ENCODE measurements at places on chromosomes 7 and 10.

GRCh38 chr7:143459359-143459758, 16.1 kb downstream of the TAS2R60 start:
- no peak for DNase-seq

GRCh38 chr10:49690698-49691356, 11.4 kb downstream of the C10orf53 start:
- no peak for DNase-seq

GRCh38 chr10:82068501-82068900, 193.5 kb downstream of the NRG3 start:
- DNase-seq: no peak

DNA sequence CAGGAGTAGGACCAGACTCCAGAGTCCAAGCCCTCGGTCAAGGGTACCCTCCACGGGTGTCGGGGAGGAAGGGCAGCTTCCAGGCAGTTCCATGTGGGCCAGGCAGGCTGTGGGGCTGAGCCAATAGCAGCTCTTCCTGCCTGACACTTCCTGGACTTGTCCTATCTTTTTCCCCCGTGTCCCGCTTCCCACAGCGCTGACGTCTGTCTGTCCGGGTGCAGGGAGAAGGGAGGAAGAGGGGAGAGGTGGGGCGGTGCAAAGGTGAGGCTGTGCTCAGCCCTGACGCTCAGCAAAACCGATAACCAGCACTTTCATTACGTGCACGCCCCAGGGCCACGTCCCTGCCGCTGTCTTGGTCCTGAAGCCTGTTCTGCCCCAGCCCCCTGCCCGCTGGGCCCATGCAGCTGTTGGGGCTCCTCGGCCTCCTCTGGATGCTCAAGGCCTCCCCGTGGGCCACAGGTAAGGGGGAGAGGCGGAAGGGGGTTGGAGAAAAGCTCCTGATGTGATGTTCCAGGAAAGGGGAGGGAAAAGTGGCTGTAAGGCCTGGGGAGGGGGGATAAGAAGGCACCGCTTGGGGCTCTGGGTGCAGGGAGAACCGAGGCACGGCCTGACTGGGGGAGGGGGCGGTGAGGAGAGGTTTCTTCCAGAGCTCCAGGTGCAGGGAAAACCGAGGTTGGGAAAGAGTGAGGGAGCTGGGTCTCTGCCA, at the start of gene MUC3A:
Gene MUC3A, plus strand, starts transcription at position 308 of the 706 bp plus-strand sequence. Its CDS starts 91 bp downstream, at position 399.
- no peak for DNase-seq

DNA sequence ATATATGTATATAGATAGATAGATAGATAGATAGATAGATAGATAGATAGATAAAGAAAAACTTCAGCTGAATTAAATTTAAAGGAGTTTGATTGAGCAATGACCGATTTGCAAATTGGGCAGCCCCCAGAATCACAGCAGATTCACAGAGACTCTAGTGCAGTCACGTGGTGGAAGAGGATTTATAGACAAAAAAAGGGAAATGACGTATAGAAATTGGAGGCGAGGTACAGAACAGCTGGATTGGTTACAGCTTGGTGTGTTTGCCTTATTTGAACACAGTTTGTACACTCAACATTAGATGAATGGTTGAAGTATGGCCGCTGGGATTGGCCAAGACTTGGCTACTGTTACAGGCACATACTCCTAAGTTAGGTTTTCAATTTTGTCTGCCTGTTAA, 8.2 kb upstream of the PODXL start:
- DNase-seq: no peak

All from NCI-H524 treated with DMSO at 0.1 percent for 48 hours (cell line).